ENCODE measurements at places on chromosomes 1 and 21.
A peak's percentile ranks its signal among the peaks of the same experiment; 100 is the strongest.

GRCh38 chr21:39014747-39015146 lies 168.5 kb downstream of the PSMG1 start:
- DNase-seq = no peak

- no peak for DNase-seq
These were observed 17.4 kb downstream of the TCEA3 start for GRCh38 chr1:23407016-23407630.

GRCh38 chr1:116062201-116062600 lies 49.0 kb upstream of the MAB21L3 start:
- DNase-seq = no peak

DNA sequence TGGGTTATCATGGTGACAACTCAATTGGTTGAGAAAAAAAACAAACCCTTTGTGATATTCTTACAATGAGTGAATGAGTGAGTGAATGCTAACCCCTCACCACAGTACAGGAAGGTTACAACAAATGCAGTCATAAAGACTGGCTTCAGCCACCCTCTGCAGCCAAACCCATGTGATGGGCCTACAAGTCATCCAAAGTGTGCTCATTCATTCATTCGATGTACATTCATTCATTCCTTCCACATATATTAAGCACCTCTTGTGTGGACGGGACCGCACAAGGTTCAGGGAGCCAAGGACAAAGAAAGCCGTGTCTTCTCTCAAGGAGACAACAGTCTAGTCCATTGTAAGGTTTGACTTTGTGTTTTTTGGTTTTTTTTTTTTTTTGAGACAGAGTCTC lies 49.4 kb downstream of the WDR4 start:
- DNase-seq = peak; percentile 46

DNA sequence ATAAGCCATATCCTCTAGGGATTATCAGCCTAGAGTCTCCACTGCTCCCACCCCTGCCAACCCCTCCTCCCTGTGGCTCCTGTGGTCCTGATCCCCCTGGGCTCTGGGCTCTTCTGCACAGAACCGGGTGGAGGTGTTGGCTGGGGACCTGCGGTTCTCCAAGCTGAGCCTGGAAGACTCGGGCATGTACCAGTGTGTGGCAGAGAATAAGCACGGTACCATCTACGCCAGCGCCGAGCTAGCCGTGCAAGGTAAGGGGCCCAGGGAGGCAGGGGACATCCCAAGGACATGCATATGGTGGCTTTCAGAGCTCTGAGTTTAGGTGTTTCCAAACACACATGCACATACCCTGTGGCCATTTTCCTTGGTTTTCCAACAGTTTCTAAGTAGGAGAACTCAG lies 19.3 kb downstream of the CNTN2 start:
- DNase-seq = no peak

DNA sequence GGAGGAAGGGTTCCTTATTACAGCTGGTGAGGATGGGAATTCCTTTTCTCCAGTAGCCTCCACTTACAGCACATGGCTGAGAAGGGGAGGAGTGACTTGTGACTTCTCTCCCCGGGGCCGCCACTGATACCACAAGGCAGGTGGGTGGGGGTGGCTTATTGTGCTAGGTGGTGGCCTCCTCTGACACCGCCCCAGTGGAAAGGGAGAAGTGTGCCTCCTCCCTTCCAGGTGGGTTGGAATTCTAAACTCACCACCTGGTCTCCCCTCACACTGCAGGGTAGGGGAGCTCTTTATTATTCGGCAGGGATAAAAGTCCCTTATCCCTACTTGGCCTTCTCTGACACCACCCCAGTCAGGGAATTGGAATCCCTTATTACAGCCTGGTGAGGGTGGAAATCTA lies 89.5 kb downstream of the CCDC30 start:
- no peak for DNase-seq

DNA sequence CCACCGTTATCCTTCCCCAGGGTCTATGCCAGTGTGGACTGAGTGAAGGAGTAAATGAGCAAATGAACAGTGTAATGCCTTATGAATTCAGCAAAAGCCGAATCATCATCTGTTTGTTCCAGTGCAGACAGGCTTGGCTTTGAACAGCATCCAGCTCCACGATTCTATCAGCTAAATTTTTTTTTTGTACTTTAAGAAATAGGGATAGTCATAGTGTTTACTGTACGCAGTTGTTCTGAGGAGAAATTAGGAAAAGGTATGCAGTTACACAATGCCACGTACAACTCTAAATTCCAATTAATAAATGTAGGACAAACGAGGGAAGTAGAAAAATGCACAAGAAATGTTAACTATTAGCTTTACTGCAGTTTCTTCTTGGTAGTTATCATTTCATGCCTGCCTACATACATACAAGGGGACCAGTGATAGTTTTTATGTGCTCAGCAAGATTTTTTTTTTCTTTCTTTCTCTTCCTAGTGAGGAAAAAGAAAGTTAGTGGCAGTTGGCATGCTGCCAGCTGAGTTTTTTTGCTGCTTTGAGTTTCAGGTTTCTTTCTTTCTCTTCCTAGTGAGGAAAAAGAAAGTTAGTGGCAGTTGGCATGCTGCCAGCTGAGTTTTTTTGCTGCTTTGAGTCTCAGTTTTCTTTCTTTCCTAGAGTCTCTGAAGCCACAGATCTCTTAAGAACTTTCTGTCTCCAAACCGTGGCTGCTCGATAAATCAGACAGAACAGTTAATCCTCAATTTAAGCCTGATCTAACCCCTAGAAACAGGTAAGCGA lies at the start of gene IFI44L:
Gene IFI44L, plus strand, starts transcription at position 646 of the 777 bp plus-strand sequence. CDS start 7,468 bp downstream, outside the sequence.
- peak; percentile 65 for DNase-seq

DNA sequence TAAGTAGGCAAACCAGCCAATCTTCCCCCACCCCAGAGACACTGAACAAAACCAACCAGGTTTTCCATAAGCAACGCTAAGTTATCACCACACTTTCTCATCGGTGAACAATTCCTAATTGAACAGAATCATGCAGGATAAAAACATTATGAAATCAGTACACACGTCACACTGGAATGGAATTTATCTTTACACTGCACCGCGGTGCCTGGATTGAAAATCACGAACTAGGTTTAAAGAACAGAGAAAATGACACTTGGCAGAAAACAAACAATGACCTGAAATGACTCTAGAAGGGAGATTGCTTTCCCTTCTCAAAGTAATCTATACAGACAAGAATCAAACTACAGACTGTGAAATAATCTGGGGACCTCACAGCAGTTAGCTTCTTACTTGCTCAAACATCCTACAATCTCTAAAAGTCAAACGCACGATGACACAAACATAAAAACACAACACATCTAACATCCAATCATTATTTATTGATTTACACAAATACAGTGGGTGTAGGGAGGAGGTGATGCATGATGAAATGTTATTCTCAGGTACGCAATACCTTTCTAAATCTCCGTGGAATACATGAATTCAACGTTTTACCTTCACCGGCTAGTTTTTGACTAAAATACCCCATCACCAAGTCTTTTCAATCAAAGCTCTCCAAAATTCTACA lies 1.9 kb downstream of the EIF4G3 start:
- no peak for DNase-seq

DNA sequence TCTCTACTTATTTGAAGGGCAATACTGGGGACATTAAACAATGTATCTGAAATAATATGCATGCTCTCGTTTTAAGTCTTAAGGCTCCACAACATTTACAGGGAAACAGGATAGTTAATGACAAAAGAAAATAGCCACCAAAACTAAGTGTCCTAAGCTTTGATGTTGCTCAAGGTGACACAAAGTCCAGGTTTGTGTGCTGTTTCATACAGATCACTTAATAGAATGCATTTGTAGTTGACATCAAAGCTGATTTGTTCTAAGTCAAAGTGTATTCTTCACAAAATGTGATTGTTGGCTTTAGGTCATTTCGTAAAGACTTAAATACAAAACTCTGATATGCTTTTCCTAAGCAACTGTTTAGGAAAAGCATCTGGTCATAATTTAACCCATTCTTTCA lies 37.5 kb upstream of the MTR start:
- no peak for DNase-seq

DNA sequence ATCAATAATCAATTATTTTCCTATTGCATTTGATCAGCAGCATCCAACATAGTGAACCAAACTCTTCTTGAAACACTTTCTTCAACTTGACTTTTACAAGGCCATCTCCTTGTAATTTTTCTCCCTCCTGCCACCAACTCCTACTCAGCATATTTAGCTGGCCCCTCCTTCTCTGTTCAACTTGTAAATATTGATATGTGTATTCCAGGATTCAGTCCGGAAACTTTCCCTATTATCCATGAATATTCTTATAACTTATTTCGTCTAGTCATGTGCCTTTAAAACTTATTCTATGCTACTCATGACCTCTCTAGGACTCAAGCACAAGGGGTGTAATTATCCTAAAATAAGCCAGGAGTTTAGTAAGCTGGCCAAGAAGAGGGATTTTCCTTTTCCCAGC lies 52.9 kb downstream of the ZNF697 start:
- no peak for DNase-seq

DNA sequence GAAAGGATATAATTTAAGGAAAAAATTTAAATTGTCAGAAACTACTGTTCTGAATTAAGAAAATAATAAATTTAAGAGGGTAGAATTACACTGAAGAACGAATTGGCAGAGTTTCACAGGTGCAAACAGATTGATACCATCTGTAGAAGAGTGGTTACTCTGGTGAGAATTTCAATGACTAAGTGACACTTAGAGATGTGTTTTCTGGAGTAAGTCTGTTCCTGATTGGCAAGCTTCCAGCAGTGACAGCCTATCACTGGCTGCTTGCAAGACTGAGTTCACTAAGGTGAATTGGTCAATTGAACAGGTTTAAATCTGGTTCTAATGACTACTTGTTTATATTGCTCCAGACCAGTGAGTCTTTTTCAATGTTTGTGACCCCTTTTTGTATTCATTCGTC lies 838.2 kb upstream of the RGS18 start:
- DNase-seq = no peak

DNA sequence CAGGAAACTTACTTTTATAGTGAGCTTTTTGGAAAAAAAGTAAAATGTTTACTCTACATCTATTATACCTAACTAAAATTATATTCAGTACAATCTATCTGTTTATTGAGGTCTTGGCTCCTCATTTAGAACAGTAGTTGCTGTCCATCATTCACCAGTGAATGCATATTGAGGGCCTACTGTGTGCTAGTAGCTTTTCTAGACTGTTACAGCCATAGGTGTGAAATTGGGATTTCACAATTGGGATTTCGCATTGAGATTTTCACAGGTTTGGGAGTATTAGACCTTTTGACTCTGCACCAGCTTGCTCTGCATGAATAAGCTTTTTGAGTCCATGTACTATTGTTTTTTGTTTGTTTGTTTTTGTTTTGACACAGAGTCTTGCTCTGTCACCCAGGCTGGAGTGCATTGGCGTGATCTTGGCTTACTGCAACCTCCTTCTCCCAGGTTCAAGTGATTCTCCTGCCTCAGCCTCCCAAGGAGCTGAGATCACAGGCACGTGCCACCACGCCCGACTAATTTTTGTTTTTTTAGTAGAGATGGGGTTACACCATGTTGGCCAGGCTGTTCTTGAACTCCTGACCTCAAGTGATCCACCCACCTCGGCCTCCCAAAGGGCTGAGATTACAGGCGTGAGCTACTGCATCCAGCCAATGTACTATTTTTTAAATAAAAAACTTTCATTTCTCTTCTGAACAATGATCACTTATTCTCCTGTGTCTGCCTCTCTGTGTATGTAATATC lies 47.2 kb upstream of the ERRFI1 start:
- DNase-seq = no peak

DNA sequence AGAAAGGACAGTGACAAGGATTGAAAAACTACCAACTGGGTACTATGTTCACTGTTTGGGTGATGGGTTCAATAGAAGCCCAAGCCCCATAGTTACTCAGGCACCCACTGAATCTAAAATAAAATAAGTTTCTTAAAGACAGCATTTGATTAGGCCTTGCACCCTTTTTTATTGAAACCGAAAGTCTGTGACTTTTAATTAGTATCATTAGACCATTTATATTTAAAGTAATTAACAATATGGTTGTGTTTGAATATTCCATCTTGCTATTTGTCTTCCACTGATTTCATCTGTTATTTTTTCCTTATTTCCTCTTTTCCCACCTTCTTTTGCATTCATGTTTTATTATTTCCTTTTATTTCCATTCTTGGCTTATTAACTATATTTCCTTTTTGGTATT lies 27.4 kb downstream of the KLHDC7A start:
- DNase-seq = no peak

DNA sequence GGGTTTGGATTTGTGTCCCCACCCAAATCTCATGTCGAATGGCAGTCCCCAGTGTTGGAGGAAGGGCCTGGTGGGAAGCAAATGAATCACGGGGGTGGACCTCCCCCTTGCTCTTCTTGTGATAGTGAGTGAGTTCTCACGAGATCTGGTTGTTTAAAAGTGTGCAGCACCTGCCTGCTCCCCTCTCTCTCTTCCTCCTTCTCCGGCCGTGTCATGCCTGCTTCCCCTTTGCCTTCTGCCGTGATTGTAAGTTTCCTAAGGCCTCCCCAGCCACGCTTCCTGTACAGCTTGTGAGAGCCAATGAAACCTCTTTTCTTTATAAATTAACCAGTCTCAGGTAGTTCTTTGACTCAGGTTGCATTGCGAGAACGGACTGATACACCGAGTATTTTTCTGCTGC lies 15.9 kb downstream of the CLDN14 start:
- no peak for DNase-seq

- DNase-seq = no peak
These were observed 3.9 kb downstream of the CNTN2 start for GRCh38 chr1:205046870-205047269.

GRCh38 chr1:44941424-44942324 lies 44.7 kb downstream of the EIF2B3 start:
- DNase-seq = no peak

DNA sequence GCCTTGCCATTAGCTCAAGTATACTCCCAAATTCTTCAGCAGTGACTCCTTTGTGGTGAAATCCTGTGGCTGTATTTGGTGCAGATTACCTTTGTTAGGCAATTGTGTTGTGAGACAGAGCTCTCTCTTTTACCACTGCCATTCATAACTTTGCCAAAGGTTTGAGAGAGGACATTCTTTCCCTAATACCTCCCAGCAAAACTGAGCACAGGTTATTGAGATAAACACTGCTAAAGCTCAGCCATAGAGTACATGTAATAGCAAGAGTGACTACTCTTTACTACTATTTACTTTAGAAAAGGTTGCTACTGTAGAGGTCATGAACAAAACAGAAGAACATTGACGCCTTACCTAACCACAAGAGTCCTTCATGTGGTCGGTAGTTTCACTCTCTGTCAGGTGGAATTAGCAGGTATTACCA lies 514.0 kb upstream of the ADAMTS5 start:
- DNase-seq = no peak

GRCh38 chr1:183247066-183247465 lies 61.0 kb downstream of the LAMC2 start:
- no peak for DNase-seq

DNA sequence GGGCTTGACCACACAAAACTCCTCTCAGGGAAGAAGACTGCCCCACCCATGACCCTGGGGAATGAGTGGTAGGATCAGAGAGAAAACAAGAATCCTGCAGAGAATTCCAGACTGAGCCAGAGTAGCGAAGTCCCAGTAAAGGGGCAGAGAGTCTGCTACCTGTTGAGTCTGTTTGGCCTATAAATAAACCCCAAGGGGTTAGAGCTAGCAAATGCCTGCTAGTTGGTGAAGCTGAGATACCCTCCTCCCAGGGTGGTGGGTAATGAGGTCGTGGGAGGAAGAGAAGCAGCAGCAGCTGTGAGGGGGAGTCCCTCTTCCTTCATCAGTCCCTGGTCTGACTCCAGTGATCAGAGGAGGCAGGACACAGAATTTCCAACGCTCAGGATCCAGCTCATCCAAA lies 2.5 kb downstream of the TRAF3IP3 start:
- no peak for DNase-seq

- no peak for DNase-seq
These were observed 2.5 kb downstream of the CGN start for GRCh38 chr1:151513626-151514121.

- no peak for DNase-seq
These were observed 28.1 kb upstream of the KDM4A start for GRCh38 chr1:43621861-43622260.

- no peak for DNase-seq
These were observed 125.9 kb upstream of the IRF2BP2 start for GRCh38 chr1:234735916-234736315.
